ENCODE measurements at places on chromosomes 2 and 18.

- no peak for DNase-seq
These were observed 154.3 kb downstream of the NRP2 start for GRCh38 chr2:205836477-205837221.

- no peak for DNase-seq
These were observed 51.4 kb downstream of the VSNL1 start for GRCh38 chr2:17591846-17592245.

- DNase-seq: peak; percentile 7
These were observed 39.5 kb downstream of the MTERF4 start for GRCh38 chr2:241062389-241063092.

DNA sequence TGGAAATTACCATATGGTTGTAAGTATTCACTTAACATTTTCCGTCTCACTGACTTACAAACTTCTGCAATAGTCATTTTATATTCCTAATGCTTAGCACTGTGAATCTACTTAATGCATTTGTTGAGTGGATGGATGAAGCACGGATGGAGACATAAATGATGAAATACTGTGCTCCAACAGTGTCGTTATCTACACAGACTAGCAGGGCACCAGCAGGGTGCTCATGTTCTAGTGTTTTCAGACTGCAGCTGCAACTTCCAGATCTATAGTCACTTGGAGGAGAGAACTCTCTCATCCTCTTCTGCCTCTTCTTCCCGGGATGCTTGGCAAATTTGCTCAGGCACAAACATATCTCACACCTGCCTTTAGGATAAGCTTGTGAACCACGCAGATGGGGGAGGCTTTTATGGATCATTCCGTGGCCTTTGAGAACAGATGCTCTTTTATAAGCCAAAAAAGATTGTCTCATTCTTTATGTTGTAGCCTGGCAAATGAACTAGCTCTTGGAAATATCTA, 797.7 kb downstream of the MBD2 start:
- no peak for DNase-seq

DNA sequence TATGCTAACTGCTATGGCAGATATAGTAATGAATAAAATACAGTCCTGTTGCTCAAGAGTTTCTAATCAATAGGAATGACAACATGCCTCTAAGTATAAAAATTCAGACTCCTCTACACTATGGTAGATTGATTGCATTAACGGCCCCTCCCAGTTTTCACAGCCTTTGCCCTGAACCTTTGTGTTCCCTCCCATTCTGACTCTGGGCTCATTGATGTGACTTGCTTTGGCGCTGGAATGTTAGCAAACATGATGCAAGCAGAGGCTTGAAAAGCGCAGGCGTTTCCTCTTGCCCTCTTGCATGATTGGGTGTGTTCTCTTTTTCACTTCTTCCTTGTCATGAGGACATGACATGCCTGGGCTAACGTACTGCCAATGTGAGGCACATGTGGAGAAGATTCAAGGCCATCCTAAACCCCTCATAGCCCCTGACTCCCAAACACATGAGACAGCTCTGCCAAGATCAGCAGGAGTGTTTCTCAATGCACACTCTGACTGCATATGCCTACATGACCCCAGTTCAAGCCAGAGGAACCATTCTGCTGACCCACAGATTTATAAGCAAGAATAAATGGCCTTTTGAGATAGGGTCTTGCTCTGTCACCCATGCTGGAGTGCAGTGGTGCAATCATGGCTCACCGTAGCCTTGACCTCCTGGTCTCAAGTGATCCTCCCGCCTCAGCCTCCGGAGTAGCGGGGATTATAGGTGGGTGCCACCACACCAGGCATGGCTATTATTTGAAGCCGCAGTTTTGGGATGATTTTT, 49.7 kb upstream of the CD28 start:
- no peak for DNase-seq

DNA sequence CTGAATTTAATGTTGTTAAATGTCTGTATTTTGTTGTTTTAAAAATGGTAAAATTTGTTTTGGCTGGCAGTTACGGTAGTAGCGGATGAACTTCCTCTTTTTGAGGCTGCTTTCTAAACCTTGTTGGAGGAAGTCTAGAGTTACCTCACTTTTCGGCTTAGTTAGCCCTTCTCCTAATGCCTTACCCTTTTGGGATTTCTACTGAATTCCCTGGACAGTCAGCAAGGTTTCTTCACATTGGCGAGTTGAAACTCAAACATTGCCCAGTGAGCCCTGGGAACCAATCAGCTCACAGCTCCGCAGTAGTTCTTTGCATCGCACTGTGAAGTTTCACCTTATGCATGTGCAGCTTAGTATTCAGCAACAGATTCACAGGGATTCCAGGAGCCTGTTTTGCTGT, 55.2 kb downstream of the TMEM247 start:
- no peak for DNase-seq

- no peak for DNase-seq
These were observed 43.1 kb upstream of the TGFA start for GRCh38 chr2:70596739-70597138.

DNA sequence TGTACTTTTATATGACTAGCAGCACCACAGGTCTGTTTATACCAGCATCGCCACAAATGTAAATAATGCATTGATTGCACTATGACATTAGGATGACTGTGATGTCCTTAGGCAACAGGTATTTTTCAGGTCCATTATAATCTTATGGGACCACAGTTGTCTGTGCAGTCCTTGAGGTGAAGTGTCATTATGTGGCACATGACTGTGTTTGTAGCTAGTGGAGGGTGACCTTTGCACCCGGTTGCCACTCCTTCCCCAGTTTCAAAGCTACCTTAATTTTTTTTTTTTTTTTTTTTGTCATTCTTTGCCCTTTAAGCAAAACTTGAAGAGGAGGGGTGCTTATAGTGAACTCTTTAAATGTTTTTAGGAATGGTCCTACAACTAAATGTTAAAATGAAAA, 386.4 kb downstream of the THSD7B start:
- DNase-seq: no peak

GRCh38 chr2:11562011-11562410, 28.2 kb downstream of the GREB1 start:
- DNase-seq: no peak

- no peak for DNase-seq
These were observed 11.7 kb downstream of the YIPF4 start for GRCh38 chr2:32289165-32289999.

DNA sequence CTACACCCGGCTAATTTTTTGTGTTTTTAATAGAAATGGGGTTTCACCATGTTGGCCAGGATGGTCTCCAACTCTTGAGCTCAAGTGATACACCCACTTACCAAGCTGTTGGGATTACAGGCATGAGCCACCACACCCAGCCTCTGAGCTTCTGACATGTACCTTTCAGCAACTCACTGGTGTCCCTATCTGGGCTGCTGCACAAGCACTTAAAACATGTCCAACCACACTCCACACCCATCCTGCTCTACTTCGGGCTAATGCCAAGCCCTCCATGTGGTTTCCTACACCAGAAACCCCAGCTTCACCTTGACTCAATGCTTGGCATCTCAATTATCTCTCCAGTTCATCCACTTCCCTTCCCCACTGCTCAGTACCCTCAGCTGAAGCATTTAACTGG, 22.4 kb upstream of the ARMC9 start:
- no peak for DNase-seq

GRCh38 chr2:152028182-152028862, 70.5 kb downstream of the CACNB4 start:
- DNase-seq: no peak

DNA sequence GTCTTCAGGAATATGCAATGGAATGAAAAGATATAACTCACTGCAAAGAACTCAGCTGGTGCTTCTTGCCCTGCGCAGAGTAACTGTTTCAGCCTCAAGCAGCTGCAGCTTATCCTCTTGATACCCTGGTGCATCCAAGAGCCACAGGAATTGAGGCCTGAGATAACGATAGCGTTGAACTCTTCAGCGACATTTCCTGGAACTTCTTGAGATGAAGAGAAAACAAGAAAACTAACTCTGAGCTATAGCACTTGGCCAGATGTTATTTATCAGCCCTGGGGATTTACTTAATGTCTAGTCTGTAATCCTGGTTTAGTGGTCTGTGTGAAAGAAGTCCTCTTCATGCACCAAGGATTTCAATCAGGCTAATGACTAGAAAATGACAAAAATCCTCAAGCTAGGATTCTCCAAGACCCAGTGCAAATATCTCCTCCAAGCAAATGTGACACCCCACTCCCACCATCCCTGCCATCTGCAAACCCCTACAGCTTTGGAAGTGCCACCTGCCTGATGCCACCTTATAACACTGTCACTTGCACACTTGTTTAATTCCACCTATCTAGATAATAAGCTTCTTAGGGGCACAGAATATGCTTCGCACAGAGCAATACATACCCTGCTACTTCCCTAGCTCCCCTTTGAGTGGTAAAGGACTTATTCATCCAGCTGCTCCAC, 40.6 kb downstream of the EHD3 start:
- DNase-seq: no peak

DNA sequence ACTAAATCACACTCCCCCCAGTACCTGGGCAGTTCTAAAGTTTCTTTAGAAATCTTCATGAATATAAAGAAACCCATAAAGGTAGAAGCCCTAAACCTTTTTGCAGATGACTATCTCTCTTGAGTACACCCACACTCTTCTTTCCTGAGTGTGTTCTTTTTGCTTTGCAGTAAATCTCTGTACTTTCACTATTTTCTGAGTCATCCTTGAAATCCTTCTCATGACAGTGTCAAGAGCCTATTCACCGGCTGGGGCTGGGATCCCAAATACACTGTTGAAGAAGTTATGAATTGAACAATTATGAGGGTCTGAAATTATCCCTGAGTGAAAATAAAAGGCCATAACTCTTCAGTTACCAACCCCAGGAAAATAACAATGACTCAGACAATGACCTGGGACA, 133.9 kb upstream of the CCDC195 start:
- no peak for DNase-seq

DNA sequence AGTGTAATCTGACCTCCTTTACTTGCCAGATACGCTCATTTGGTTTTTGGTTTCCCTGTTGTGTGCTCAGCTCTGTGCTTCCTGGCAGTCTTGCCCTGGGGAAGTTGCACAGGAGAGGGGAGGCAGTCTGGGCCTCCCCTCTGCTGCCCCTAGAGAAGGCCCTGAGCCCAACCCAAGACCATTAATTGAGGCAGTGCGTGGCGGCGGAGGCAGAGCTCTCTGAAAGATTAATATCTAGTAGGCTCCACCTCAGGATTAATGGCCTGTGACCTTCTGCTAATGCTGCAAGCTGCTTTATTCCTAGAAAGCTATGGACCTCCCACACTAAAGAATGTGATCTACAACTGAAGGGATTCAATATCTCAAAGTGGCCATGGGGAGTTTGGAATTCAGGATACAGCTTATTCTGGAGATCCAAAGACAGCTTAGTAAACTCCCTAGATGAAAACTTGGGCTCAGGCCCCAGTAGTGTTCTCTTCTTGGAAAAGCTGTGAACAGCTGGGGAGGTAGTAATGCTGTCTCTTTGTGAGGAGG, 41.4 kb upstream of the MAPRE2 start:
- no peak for DNase-seq

DNA sequence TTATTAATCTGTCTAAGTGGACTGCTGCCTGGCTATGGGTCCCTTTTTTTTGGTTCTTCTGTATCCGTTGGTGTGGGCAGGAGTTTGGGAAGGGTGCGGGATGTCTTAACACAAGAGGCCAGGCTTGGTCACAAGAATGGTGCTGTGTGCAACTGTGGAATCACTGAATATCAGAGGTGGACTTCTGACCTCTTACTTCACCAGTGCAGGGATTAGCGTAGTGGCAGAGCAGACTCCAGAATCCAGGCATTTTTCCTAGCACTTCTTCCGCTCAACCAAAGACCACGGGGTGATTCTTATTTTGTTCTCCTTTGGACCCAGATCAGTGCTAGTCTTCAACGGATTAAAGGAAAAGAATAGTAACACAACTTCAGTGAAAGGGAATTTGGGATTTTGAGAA, 254.3 kb upstream of the TNP1 start:
- no peak for DNase-seq

DNA sequence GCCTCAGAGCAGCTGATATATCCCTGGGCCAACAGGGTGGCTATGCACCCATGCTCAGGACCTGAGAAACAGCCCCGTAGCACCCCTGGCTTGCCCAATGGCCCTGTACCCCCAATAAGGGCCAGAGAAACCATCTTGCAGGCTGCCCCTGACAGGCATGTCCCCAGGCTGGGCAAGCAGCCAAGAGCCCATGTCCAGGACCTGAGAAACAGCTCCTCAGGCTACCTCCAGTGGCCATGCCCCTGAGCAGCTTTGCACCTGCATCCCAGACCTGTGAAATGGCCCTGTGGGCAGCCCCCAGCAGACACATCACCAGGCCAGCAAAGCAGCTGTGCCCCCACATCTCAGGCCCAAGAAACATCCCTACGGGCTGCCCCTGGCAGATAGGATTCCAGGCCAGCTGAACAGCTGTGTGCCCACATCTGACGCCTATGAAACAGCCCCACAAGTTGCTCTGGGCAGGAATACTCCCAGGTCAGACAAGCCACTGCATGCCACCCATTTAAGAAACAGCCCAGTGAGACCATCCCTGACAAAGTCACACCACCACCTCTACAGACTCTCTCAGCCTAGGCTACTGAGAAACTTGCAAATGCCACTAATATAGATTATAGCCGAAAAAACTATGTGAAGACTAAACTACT, 84.1 kb downstream of the TMEM237 start:
- DNase-seq: no peak

DNA sequence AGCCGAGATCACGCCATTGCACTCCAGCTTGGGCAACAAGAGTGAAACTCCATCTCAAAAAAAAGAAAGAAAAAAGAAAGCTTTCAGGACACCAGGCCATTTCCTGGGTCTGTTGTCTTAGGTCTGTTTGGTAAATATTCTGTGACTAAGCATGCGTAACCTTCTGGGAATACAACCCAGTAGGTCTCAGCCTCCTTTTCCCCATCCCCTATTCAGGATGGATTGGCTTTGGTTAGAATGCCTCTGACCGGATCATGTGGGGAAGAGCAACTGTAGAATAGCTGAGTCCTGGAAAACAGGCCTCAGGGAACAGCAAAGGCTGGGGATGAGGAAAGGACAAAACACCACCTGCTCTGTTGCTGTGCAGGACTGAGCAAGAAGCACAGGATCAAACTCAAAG, 1.6 kb upstream of the PDCL3 start:
- DNase-seq: no peak

DNA sequence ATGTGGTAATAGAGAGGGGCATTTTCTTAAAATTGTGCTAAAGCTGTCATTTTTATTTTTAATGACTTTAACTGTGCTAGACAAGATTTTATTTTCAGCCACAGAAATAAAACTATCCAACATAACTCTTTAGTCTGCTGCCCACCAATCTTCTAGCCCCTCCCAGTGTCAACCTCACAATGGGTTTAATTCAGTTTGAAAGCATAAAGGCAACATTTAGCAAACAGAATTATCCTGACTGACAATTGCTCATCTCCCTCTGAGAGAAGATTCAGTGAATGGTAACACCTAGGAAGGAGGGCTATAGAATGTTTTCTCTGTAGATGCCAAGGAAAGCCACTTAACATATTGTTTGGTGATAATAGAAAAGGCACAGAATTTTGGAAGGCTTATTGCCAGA, 5.2 kb downstream of the ERMN start:
- no peak for DNase-seq

DNA sequence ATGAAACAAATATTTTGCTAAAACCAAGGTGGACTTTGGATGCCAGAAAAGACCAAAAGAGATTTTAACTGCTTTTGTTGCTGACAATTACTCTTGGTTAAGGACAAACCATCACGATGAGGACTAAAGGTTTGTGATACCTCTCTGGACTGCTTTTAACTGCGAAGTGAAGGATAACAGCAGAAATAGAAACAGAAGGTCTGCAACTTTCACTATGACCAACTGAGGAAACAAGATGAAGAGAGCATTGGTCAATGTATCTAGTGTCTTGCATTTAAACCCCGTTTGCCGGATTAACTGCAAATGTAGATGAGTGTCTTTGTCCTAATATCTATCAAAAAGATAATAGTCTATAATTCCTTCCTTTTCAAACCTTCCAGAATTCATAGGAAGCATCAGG, 541.7 kb downstream of the ERBB4 start:
- DNase-seq: no peak
